ENCODE measurements at places on chromosomes 4 and X. TPM values are rescaled to one million over a fixed set of nuclear protein-coding genes. Genes with fewer than 3 reads are reported as not detected.
A peak's percentile ranks its signal among the peaks of the same experiment; 100 is the strongest.

DNA sequence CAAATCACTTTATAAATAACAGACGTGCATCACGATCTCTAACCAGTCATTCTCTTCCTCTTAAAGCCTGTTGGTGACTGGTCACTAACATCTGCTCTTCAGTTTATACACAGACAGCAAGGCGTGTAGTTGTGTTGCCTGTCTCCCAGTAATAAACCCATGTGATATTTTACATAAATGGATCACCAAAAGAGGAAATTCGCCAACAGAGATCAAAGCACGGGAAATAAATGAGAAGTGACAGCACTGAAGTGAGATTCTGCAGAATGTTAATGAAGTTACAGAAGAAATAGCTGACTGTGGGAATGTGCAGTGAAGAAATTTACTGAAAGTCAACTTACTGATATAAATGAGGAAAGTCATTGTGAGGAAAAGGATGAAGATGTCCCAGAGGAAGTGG is 47.0 kb downstream of the AFF1 start:
- no peak for DNase-seq
- H3K4me1 ChIP-seq: no peaks in the 10 kb centered on the region
- H3K27ac ChIP-seq: no peak overlapping the region
- H3K27me3 ChIP-seq: no peaks in the 10 kb centered on the region

DNA sequence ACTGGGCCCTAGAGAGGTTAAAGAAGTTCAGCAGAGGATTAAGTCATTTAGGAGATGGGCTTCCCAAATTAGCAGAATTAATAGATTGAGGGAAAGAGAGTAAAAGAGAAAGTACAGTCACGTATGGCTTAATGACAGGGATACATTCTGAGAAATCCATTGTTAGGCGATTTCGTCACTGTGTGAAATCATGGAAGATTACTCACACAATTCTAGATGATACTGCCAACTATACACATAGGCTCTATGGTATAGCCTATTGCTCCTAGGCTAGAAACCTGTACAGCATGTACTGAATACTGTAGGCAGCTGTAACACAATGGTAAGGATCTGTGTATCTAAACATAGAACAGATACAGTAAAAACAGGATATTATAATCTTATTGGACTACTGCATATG is 180.6 kb downstream of the RNF150 start:
- H3K4me1 ChIP-seq: no peaks in the 10 kb centered on the region
- H3K27ac ChIP-seq: no peak overlapping the region
- H3K4me3 ChIP-seq: no peak overlapping the region
- no peaks in the 10 kb centered on the region for H3K27me3 ChIP-seq

DNA sequence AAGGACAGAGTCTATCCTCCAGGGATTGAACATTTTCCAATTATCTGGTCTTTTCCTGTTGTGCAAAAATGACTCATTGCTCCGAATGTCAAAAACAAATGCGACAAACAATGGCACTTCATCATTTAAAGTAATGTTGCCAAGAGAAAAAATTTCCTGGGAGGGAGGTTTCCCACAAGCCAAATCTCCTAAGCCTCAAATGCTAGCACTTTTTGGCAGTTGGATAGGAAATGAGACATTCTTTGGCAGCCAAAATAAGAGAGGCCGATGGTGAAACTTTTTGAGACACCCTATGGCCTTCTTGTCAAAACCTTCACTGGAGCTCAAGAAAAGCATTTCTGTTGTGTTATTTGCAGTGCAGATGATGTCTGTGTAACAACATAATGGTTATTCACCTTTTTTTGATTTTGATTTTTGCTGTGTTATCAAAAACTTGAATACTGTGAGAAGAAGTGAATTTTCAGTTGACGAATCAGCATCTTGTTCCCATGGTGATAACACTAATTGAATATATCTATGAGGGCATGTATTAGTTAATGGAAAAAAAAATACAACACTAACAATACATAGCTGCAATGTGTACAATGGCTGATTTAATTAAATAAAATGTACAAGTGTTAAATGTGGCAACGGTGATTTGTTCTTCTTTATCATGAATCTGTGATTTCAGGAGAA is 333.8 kb downstream of the ANK2 start:
- H3K4me3 ChIP-seq: no peak overlapping the region
- H3K4me1 ChIP-seq: peaks cover 25% of the 10 kb centered on the region
- H3K36me3 ChIP-seq: peaks cover 2% of the 10 kb centered on the region
- no peak for DNase-seq
- H3K27ac ChIP-seq: no peak overlapping the region

GRCh38 chrX:42837101-42837726 is 59.3 kb upstream of the PPP1R2C start:
- DNase-seq: no peak
- no peaks in the 10 kb centered on the region for H3K36me3 ChIP-seq
- H3K4me3 ChIP-seq: no peak overlapping the region
- H3K27me3 ChIP-seq: no peaks in the 10 kb centered on the region
- peaks cover 18% of the 10 kb centered on the region for H3K4me1 ChIP-seq

GRCh38 chrX:39603230-39603629 is 494.5 kb downstream of the BCOR start:
- H3K36me3 ChIP-seq: no peaks in the 10 kb centered on the region
- H3K27ac ChIP-seq: no peak overlapping the region
- H3K4me1 ChIP-seq: peaks cover 16% of the 10 kb centered on the region
- H3K27me3 ChIP-seq: no peaks in the 10 kb centered on the region

DNA sequence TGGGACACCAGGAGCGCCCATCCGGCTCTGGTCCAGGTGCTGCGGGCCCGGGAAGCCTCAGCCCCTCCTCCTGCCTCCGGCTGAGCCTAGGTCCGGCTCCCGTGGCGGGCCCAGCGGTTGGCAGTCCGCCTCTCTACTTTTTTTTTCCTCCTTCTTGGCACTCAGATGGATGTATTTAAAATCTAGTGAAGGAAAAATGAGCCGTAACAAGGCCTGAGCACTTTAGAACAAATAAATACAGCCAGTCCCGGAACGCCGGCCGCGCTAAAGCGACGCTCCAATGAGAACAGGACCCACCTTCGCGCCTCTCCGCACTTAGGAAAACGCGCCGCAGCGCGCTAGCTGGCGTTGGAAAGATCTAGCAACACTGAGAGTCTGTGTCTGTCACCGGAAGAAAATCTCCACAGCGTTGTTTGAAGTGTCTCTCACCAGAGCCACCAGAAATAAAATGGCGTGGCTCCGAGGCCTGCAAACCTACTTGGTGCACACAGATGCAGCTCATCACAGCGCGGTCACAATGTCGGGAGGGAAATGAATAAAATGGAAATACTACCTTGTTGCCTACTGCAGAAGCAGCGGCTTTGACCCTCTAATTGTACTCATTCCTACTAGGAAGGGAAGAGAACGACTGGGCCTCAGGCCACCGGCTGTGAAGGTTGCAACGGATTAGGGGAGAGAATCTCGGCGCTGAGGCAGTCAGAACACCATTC is 4.7 kb downstream of the NEUROG2 start:
- no peak for DNase-seq
- H3K27ac ChIP-seq: no peak overlapping the region
- H3K4me3 ChIP-seq: peak overlapping the region; percentile 48
- peaks cover 96% of the 10 kb centered on the region for H3K27me3 ChIP-seq

DNA sequence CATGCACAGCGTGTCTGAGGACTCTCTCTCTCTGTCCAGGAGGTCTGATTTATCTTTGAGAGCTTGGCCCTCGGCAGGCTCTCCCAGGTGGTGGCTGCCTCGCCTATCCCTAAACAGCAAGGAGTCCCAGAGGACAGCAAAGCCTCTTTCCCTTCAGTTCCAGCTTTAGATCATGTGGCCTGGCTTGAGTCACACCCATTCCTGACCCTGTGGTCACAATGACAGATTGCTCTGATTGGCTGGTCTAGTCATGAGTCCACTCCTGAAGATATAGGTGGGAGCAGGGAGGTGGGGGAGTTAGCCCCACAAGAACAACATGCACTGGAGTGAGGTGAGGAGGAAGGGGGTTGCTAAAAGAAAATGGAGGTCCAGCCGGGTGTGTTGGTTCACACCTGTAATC is 12.1 kb upstream of the PORCN start:
- no peak overlapping the region for H3K4me3 ChIP-seq
- no peaks in the 10 kb centered on the region for H3K36me3 ChIP-seq
- no peak overlapping the region for H3K27ac ChIP-seq
- no peaks in the 10 kb centered on the region for H3K27me3 ChIP-seq
- DNase-seq: no peak

- H3K4me1 ChIP-seq: peaks cover 13% of the 10 kb centered on the region
- H3K4me3 ChIP-seq: no peak overlapping the region
- H3K27ac ChIP-seq: no peak overlapping the region
- H3K27me3 ChIP-seq: peaks cover 91% of the 10 kb centered on the region
Observed at GRCh38 chrX:1112321-1112720, 100.1 kb downstream of the CRLF2 start.

DNA sequence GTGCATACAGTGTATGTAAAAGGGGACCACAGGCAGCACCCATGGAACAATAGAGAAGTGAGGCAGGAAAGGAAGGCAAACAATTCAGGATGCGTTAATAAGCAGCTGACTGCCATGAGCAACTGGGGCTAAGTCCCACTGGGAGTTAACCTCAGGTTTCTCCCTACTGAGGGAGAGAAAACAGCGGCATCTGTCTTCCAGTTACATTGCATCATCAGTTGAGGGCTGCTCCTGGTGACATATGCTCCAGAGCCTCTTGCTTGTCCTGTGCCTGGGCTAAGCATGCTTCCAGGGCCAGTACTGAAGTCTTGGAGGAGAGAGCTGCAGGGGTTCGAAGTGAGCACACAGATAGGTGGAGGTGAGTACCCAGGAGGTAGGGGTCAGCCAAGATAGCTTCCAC is 24.3 kb downstream of the RAI2 start:
- peaks cover 37% of the 10 kb centered on the region for H3K27me3 ChIP-seq
- peaks cover 6% of the 10 kb centered on the region for H3K4me1 ChIP-seq
- DNase-seq: no peak

DNA sequence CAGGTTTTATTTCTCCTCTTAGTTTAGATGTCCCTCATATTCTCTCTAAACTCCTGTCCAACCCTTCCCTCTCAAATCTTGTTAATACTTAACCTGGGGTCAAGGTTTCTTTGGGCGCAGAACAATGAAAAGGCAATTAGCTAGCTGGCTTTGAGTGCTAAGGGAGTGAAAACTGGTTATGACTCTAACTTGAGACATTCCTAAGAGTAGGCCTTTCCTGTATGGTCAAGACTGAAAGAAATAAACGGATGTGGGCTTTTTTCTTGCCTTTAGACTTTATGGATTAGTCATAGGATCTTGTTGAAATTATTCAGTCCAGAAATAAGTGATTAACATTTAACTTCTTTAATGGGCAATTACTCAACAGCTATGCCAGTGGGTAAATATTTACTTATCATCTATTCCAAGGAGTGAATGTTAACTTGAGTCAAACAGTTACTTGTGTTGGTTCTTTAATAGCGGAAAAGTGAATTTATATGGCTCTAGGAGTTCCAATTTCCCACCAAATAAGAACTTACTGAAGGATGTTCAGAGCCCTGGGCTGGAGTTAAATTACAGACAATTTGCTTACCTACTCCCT is 141.7 kb upstream of the SCML1 start:
- H3K27ac ChIP-seq: no peak overlapping the region
- no peak overlapping the region for H3K4me3 ChIP-seq
- peaks cover 34% of the 10 kb centered on the region for H3K4me1 ChIP-seq
- no peak for DNase-seq

GRCh38 chr4:74536557-74536956 is 91.6 kb downstream of the AREG start:
- H3K36me3 ChIP-seq: no peaks in the 10 kb centered on the region
- DNase-seq: no peak
- no peak overlapping the region for H3K27ac ChIP-seq
- peaks cover 2% of the 10 kb centered on the region for H3K4me1 ChIP-seq
- H3K4me3 ChIP-seq: no peak overlapping the region

DNA sequence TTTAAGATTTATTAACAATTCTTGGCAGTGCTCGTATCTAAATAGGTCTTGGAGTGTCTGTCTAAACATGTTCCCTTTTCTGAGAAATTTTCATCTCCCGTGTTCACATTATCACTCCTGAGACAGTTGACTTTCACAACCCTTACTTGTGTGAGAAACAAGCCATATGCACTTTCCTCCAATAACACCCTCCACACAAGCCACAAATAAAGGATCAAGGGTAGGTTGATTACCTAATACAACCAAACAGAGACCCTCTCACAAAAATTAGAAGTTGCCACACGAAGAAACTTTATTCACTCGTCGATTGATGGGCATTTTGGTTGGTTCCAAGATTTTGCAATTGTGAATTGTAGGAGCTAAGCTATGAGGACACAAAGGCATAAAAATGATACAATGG is 763.9 kb downstream of the TRAM1L1 start:
- H3K27ac ChIP-seq: no peak overlapping the region
- no peaks in the 10 kb centered on the region for H3K4me1 ChIP-seq
- no peaks in the 10 kb centered on the region for H3K36me3 ChIP-seq

DNA sequence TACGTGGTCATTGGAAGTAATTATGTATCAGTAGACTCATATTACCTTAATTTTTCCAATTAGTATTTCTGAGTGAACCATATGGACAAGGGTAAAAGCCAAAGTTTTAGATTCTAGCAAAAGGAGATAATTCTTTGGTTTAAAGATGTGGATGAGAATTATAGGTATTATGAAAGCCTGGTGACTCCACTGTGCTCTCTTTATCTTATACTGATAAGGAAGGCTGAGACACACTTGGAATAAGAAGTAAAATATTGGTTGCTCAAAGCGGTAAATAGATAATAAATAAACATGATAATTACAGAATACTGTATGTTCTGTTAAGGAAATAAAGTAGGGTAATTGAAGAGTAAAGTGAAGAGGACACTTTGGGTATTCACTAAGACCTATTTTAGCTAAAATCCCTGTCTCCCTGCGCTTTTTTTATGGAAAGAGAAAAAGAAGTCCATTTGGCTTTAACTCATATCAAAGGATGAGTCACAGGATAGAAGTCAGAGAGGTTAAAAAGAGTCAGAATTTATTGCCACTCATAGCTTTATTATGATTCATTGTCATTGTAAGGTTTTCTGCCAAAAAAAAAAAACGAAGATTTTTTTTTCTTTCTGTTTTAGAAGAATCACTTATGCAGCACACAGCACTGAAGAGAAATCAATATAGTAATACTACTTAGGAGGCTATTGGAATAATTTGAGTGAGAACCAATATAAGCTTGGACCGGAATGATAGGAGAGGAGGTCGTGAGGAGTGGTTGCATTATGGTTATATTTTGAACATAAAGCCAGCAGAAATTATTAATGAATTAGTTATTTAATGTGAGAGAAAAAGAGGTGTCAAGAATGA is 2463.1 kb downstream of the ARAP2 start:
- peaks cover 6% of the 10 kb centered on the region for H3K4me1 ChIP-seq
- H3K4me3 ChIP-seq: no peak overlapping the region
- DNase-seq: no peak
- H3K27ac ChIP-seq: peak overlapping the region; percentile 37
- no peaks in the 10 kb centered on the region for H3K36me3 ChIP-seq
- H3K27me3 ChIP-seq: no peaks in the 10 kb centered on the region

- no peak for DNase-seq
- no peaks in the 10 kb centered on the region for H3K36me3 ChIP-seq
- no peaks in the 10 kb centered on the region for H3K4me1 ChIP-seq
Observed at GRCh38 chrX:45186643-45187026, 14.0 kb downstream of the DIPK2B start.

The CXorf65 gene
- not detected for total RNA-seq

The GIMD1 gene
- not detected for total RNA-seq

The PAGE1 gene
- total RNA-seq: not detected

Data from mesothelial cell of epicardium (in vitro differentiated cells).